ENCODE measurements at places on chromosomes 1 and 21. TPM values are rescaled to one million over a fixed set of nuclear protein-coding genes. Genes with fewer than 3 reads are reported as not detected.

LDLRAD2 gene
- 1.9 TPM for total RNA-seq

VASH2 gene
- total RNA-seq, result 9.5 TPM

FCGR1A gene
- total RNA-seq, result 8.7 TPM

GRIK1 gene
- 0.25 TPM for total RNA-seq

DNA sequence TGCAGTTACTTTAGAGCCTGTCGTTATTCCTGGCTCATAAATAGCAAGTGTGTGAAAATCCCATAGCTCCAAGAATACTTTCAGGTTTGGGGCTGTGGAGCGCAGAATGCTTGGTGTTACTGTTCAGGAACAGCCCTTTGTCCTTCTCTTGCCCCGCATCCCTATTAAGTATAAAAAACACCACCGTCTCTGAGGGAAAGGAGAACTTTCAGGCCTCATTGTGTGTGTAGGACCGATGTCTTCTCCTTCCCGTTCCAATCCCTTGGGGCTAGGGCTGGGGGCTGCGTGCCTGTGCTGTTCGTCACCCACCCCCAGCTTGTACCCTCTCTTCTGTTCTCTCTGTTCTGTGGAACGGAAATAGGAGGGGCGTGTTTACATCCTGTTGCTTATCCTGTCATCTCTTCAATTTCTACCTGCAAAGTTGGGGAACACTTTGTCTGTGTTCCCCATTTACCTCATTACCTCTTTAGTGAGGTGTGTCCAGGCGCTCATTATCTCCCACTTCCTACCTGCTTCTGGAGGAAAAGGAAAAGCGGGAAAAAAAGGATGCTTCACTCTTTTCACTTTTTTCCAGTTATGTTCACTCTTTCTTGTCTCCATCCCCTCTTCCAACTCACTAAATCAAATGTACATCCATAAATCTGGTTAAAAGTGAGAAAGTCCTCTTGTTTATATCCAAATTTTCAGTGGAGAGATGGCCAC, 788 bp upstream of the TXNIP start:
- peak; percentile 60 for DNase-seq

GRCh38 chr1:211009944-211010343, 124.0 kb downstream of the KCNH1 start:
- DNase-seq, result no peak

DNA sequence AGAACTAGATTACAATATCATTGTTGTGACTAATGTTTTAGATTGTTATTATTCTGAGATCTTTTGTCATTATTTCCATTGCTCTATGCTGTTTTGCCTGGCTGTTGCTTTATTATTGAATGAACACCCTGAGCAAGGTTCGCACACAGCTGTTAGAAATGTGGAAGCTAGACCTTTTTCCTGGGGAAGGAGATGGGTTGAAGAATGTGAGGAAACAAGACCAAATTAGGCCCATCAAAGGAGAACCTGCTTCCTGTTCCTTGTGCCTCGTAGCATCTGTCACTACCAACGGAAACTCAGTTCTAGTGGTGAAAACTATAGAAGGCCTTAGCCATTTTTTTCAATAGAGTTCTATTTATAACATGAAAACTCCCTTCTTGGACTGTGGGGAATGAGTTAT, 68.7 kb downstream of the RGL1 start:
- DNase-seq, result no peak

DNA sequence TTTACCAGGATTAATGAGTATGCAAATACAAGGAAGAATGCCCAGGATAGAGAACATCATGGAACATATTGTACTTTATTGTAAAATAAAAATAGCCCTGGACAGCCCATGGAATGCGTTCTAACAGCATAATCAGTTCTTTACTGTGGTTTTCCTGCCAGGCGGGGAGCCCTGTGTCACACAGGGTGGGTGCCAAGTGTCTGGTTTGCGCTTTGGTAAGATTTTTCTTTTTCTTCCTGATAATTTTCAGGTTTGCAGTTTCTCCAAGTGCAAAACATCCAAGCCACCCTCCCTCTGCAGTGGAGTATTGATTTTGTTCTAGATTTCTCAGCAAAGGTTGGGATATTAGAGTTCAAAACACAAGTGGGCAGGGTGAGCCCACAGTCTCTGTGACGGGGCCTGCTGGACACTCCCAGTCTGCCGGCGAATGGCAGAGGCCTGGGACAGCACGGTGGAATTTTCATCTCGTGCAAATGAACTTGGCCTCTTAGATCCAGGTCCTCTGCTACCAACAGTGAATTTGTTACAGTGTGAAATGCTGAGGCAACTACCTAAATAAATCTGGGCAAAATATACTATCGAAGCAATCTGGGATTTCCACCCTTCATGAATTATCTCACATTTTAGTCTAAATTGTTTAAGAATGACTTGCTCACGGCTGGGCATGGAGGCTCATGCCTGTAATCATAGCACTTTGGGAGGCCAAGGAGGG, 15.6 kb upstream of the KCNJ15 start:
- peak; percentile 25 for DNase-seq

- no peak for DNase-seq
These were observed 6.7 kb upstream of the GATAD2B start for GRCh38 chr1:153929426-153929825.

GRCh38 chr1:229757226-229757625, 131.2 kb downstream of the URB2 start:
- DNase-seq, result no peak

DNA sequence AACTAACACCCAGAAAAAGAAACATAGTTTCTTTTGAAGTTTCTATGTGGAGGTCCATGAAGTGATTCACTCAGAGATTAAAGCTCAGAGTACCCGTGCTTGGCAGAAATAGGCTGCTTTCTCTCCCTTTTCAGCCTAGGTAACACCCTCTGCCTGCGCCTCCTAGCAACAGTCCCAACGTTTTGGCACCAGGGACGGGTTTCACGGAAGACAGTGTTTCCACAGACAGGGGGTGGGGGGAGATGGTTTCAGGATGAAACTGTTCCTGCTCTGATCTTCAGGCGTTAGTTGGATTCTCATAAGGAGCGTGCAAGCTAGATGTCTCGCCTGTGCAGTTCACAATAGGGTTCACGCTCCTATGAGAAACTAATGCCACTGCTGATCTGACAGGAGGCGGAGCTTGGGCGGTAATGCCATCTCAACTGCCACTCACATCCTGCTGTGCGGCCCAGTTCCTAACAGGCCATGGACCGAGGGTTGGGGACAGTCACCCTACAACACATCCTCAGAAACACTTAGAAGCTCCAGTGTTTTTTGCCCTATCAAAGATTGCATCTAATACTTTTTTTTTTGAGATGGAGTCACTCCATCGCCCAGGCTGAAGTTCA, 53.2 kb downstream of the CHML start:
- no peak for DNase-seq

DNA sequence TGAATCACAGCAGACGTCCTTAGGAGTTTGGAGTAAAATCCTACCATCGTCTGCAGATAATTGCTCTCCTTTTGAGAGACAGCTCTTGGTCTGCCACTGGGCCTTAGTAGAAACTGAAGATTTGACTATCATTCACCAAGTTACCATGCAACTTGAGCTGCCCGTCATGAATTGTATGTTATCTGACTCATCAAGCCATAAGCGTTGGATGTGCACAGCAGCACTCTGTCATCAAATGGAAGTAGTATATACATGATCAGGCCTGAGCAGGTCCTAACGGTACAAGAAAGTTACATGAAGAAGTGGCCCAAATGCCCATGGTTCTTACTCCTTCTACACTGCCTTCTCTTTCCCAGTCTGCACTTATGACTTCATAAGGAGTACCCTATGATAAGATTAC, 317.8 kb downstream of the GPATCH2 start:
- no peak for DNase-seq

DNA sequence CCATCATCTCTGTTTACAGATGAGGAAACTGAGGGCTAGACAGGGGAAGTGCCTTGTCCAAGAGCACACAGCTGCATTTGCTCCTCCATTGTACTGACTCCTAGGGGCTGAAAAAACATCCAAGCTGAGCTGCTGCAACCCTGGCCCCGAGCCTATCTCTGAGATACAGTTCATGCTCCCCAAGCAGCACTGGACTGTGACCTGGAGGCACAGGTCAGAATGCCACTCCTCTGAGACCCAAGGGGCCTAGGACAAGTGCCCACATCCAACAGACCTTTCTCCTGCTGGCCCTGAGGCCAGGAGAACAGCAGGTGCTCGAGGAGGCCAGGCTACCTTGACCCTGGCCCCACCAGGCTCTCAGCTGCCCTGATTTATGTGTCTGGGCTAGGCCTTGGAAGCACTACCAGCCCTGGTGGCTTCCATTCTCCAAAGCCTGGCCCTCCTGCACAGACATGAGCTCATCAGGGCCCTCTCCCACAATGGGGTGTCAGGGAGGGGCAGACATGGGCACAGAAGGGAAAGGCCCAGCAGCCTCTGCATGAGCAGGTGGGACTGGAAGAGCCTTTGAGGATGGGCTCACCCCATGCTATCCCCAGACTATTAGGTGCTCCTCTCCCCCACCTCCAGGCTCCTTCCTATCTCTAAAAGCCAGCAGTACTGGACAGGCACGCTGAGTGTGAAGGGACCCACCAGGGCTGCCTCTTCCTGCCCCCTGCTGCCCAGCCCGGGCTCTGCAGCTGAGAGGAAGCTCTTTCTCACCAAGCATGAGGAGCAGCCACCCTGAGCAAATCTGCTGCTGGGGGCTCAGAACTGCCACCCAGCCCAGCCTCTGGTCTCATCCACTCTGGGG, 18.8 kb downstream of the ADGRB2 start:
- peak; percentile 75 for DNase-seq

- DNase-seq, result no peak
These were observed 28.3 kb upstream of the ACOT11 start for GRCh38 chr1:54519709-54520108.

GRCh38 chr1:109816175-109816811, 52.6 kb upstream of the EPS8L3 start:
- no peak for DNase-seq

Data from testis (tissue), 5 donors.